ENCODE measurements at places on chromosomes 11 and 22. TPM values are rescaled to one million over a fixed set of nuclear protein-coding genes. Genes with fewer than 3 reads are reported as not detected.

GRCh38 chr22:19375435-19375834, 56.1 kb downstream of the HIRA start:
- DNase-seq: no peak

- DNase-seq: no peak
Measured at GRCh38 chr11:113874096-113874495, 1.3 kb downstream of the USP28 start.

DNA sequence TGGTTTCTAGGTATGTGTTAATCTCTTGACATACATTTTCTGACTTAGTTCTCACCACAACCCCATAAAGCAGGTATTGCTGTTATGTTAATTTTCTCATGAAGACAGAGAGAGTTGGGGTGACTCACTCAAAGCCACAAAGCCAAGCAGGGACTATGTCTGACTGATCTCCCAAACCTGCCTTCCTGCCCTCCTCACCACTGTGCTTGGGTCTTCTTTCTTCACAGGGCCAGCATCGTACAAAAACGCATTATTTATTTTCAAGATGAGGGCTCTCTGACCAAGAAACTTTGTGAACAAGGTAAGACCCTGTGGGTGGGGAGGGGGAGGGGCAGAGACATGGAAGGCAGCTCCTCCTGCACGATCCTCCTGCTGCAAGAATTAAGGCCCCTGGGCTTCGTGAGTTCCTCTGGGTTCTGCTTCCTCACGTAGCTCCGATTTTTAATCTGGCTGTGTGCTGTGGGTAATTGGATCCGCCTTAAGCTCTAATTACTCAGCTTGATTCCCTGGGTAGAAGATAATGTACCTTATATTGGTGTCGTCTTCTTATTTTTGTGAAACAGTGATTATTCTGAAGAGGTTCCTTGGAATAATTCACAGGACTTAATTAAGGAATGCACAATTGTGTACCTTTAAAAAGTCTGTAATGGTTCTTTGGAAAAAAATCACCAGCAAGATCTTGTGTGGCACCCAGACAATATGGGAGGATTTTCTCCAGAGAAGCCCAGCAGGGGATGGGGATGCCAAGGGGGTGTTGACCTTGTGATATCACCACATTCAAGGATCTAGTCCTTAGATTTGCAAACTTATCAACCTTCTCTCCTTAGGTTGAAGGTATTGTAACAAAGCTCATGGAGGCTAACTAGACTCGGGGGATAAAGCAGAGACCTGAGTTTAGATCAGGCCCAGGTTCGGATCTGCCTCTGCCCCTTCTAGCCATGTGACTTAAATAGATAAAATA, 112.9 kb downstream of the SPON1 start:
- peak; percentile 73 for DNase-seq

DNA sequence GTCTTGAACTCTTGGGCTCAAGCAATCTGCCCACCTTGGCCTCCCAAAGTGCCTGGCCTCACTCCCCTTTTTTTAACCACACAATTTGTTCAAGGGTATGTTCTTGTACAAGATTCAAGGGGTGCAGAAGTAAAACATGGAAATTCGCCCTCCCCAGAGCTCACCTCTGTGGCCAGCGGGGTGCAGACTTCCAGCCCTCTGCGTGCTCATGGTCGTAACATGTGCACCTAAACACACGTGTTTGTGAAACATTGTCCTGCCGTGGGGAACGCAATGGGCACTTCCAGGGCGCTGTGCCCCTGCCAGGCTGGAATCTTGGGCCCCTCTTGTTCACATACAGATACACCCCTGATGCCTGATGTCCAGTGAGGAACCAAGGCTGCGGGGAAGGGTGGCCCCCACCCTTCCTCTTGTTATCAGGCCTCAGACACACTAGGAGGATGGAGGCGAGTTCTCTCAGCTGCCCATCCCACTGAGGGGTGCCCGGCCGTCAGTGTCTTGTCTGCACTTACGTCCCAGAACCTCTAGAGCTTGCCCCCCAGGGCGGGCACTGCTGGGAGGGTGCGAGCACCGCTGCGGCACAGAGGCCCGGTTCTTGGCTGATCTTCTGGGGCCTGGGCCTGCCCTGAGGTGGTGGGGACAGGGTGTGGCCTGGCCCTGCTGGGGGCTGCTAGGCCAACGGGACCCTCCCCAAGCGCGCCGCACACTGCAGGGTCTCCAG, 4.1 kb upstream of the EPS8L2 start:
- DNase-seq: no peak

GRCh38 chr11:75745807-75746206, 22.8 kb upstream of the DGAT2 start:
- DNase-seq: no peak

Gene C1QTNF6
- 4.0 TPM for total RNA-seq

- peak; percentile 8 for DNase-seq
Measured at GRCh38 chr11:28858076-28858475, 749.9 kb downstream of the METTL15 start.

GRCh38 chr11:73171436-73172161, 29.5 kb upstream of the FCHSD2 start:
- DNase-seq: peak; percentile 32

DNA sequence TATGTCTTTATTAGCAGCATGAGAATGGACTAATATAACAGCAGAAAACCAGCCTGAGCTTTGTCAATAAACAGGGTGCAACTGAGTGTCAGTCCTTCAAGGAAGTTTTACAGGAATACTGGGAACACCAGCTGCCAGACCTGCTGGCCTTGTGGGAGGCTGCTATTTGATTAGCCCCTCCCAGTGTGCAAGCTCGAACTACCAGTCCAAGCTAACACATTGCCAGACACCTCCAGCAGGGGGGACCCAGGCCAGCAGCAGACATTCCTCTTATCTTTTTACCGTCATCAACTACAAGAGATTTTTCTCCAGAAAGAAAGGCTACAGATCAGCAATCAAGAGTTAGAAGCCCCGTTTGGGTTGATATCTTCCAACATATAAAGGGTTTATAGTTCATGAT, 942.8 kb upstream of the TENM4 start:
- no peak for DNase-seq

DNA sequence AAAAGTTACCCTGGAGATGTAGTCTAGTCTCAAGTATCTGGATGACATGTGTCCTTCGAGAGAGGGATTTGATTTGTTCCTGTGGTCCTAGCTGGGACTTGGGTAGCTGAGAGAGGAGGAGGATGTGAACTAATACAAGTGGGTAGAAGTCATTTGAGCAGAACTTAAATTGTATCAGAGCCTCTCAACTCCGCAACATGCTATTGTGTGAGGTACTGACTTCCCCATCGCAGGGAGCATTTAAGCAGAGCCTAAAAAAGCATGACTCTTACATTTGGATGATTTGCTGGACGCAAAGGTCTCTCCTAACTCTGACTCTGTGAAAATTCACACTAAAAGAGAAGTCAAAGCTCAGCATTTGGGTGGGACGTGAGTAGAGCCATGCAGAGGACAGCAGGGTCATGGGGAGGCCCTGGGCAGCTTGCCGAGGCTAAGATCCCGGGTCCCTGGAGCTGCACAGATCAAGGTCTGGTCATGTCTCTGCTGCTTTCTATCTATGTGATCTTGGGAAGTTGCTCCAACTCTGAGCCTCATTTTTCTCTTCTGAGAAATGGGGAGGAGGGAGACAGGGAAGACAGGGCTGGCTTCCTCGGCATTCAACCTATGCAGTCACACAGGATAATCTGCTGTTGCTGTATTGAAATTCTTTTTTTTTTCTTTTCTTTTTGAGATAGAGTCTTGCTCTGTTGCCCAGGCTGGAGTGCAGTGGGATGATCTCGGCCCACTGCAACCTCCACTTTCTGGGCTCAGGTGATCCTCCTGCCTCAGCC, 44.9 kb downstream of the CD82 start:
- DNase-seq: no peak

DNA sequence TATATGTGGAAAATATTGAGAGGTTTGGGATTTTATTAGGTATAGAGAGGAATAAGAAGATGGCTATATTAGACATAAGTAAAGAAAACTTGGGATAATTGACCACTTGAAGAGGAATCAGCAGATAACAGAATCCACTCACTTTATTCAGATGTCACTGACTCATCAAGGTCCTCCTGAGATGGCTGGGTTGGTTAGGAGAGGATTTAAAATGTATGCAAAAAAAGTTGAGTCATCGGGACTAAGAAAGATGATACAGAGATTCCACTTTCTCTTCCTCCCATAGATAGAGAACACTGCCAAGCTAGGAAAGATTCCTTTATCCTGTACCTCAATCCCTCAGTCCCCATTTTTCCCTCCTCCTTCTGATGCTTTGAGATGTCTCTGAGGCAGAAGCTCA, at the start of gene OR6A2:
TSS of gene OR6A2 (minus strand) at position 288 of the 400 bp plus-strand sequence. CDS start 3,981 bp downstream, outside the sequence.
- peak; percentile 70 for DNase-seq

Gene ANGPTL5
- not detected for total RNA-seq

GRCh38 chr22:42585096-42585495, 29.6 kb downstream of the POLDIP3 start:
- DNase-seq: no peak

GRCh38 chr11:130269326-130269943, 45.3 kb downstream of the ZBTB44 start:
- no peak for DNase-seq
